ENCODE measurements at places on chromosomes 2 and 18.

- DNase-seq, result no peak
These were observed 22.9 kb downstream of the FAP start for GRCh38 chr2:162220368-162220767.

DNA sequence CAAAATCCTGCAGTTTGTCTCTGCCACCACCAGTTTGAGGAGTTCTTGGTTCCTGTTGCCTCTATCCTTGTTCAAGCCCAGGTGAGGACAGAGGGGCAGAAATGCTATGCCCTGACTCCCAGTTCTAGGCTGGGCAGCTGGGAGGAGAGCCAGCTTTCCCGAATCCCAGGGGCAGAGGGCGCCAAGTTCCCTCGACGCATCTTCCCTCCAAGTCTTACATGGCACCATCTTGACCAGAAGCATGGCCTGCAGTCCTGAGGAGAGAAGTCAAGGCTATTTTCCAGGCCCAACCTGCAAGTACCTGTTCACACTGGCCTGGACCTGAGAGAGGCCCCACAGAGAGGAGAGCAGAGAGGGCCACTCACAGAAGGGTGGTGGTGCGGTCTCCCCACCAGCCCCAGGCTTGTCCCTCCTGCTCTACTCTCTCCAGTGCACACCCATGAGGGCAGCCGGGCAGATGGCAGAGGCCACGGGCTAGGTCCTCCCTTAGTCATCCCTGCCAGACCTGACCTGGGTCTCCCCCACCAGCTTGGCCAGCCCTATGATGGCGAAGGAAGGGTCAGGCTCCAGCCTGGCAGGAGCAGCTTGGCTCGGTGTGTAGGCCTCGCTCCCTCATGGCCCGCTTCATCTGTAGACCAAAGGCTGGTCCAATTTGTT is 115.7 kb upstream of the MSTN start:
- no peak for DNase-seq

GRCh38 chr2:15734674-15735483 is 143.2 kb downstream of the DDX1 start:
- no peak for DNase-seq

GRCh38 chr2:1937480-1937879 is 193.2 kb upstream of the PXDN start:
- no peak for DNase-seq

DNA sequence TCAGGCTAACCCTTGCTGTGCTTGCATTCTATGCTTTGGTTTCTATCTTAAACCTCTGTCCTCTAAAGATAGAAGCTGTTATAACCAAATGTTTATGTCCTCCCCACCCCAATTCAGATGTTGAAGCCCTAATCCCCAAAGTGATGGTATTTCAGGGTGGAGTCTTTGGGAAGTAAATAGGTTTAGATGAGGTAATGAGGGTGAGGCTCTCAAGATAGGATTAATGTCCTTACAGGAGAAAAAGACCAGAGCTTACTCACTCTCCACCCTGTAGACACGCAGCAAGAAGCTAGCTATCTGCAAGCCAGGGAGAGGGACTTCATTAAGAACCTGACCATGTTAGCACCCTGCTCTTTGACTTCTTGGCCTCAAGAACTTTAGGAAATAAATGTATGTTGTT is 362.5 kb downstream of the ERBB4 start:
- DNase-seq, result no peak

- DNase-seq, result peak; percentile 14
These were observed 1.2 kb downstream of the BMPR2 start for GRCh38 chr2:202377207-202377761.

DNA sequence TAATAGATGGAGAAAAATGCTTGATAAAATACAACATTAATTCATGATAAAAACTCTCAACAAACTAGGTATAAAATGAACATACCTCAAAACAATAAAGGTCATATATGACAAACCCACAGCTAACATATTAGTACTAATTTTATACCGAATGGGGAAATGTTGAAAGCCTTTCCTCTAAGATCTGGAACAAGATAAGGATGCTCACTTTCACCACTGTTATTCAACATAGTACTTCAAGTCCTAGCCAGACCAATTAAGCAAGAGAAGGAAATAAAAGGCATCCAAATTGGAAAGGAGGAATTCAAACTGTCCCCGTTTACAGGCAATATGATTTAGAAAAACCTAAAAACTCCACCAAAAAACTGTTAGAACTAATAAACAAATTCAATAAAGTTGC is 61.5 kb upstream of the CTIF start:
- no peak for DNase-seq

GRCh38 chr2:58875436-58875835 is 634.3 kb upstream of the FANCL start:
- DNase-seq, result no peak

DNA sequence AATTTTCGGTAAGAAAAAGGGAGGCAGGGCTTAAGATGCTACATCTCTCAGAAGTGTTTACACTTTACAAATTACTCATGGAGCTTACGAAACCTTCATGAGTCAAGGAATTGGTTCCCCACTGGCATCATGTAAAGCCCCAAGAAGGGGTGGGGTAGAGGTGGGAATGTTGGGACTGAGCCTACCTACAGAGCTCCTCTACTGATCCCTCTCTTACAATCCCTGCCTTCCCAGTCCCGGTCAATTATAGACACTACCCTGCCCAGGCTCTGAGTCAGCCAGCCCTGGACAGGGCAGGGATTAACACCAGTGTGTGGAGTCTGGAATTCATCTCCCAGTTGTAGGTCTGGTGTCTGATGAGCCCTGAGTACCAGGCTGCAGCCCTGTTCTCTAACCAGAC is 248.9 kb downstream of the PAX3 start:
- DNase-seq, result no peak

- no peak for DNase-seq
These were observed 5.3 kb downstream of the PTGR3 start for GRCh38 chr18:75203416-75204268.

DNA sequence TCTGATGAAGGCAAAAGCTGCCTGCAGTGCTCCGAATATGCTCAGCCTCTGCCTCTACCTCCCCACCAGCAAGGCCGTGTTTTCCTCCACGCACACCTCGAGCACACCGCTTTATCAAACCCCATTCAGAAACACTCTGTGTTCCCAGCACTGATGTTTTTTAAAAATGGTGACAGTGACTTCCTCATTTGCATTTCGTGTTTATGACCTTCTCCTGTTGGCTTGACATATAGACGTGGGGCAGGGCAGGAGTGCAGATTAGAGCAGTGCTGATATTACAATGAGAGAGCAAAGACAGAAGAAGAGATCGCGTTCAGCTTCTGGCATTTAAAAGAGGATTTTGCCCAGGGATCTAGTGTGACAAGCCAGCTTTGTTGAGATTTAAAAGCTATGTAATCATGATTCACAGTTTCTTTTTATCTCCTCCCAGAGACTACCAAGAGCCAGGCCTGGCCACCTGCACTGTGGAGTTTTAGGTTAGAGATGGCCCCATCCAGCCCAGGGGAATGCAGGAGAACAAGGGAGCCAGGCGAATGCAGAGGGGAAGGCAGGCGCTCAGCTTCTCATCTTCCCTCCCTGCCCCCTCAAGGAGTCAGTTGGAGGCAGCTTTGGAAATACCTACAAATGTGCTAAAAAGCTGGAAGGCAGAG is 61.5 kb upstream of the NEDD4L start:
- DNase-seq, result no peak

- DNase-seq, result no peak
These were observed 118.9 kb downstream of the PXDN start for GRCh38 chr2:1625281-1626001.

GRCh38 chr2:208265801-208266552 is at the start of gene PIKFYVE:
Gene PIKFYVE, plus strand, starts transcription at chr2:208266255. Its CDS starts 5,265 bp downstream, at chr2:208271520.
- DNase-seq, result peak; percentile 95
